ENCODE measurements at places on chromosomes 5 and 9. TPM values are rescaled to one million over a fixed set of nuclear protein-coding genes. Genes with fewer than 3 reads are reported as not detected.

The KCNV2 gene
- total RNA-seq = not detected

The COX7C gene
- 575 TPM for total RNA-seq

The SPARC gene
- total RNA-seq = 302 TPM

The FGD3 gene
- 6.6 TPM for total RNA-seq

The PPIP5K2 gene
- total RNA-seq = 60.8 TPM

The NR2F1 gene
- total RNA-seq = 35.7 TPM

The ANXA2R gene
- 3.1 TPM for total RNA-seq

The PDZD2 gene
- 1.8 TPM for total RNA-seq

The CORO2A gene
- total RNA-seq = 1.8 TPM

The CKMT2 gene
- 24.4 TPM for total RNA-seq

- H3K27ac ChIP-seq = no peak overlapping the region
- peaks cover under 1% of the 10 kb centered on the region for H3K27me3 ChIP-seq
- H3K4me1 ChIP-seq = peaks cover 7% of the 10 kb centered on the region
These were observed 6.6 kb downstream of the FIBCD1 start for GRCh38 chr9:130932255-130933079.

- DNase-seq = no peak
- H3K36me3 ChIP-seq = no peaks in the 10 kb centered on the region
- no peaks in the 10 kb centered on the region for H3K27me3 ChIP-seq
- H3K4me3 ChIP-seq = no peak overlapping the region
- no peak overlapping the region for H3K27ac ChIP-seq
These were observed 41.9 kb downstream of the ZNF354A start for GRCh38 chr5:178688551-178688950.

DNA sequence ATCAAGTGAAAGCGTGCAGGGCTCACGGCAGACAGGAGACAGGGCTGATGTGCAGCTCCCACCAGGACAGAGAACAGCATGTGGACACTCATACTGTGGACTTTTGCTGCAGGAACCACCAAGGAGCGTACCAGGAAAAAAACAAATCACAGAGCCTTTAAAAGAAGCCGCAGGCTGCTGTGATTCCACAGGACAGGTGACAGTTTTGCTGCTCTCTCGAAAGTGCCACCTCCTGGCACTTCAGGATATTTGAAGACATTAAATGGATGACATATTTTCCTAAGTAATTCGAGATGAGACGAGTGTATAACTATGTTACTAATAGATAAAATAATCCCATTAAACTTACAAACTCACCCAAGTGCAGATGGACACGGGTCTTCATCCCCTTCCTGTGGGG lies 29.3 kb downstream of the ZDHHC11 start:
- no peak overlapping the region for H3K27ac ChIP-seq
- DNase-seq = no peak
- no peaks in the 10 kb centered on the region for H3K36me3 ChIP-seq
- H3K4me1 ChIP-seq = no peaks in the 10 kb centered on the region
- no peaks in the 10 kb centered on the region for H3K27me3 ChIP-seq

- peaks cover 14% of the 10 kb centered on the region for H3K4me1 ChIP-seq
- H3K27ac ChIP-seq = peak overlapping the region; percentile 69
- no peaks in the 10 kb centered on the region for H3K27me3 ChIP-seq
- H3K4me3 ChIP-seq = peak overlapping the region; percentile 57
These were observed 599 bp downstream of the KIAA1191 start for GRCh38 chr5:176360894-176361436.

DNA sequence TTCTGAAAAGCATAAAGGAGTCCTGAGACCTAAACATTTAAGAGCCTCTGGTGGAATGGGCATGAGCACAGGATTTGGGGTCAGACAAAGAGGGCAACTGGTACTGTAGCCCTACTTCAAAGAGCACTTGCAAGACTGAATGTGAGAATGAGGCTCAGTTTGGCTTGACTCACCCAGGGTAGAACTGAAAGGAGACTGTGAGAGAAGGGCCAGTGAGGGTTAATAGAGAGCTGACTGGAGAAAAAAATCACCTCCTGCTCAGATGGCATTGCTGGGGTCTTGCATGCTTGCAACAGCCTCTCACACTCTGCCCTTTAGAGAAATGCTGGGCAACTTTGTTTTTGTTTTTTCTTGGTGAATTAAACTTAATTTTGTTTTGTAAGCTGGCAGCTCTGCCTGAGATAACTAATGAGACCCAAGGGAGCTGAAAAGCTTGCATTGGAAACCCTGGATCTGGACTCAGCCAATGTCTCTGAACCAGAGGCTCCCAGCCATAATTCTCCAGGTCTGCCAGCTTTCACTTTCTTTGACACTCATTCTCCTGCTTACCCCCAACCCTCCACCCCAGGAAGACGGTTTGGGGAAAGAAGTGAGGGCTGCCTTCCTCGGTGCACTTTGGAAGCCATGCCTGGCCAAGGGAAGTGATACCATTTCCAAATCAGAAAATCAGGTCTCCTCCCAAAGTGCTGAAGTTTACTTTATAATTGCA lies 161.1 kb upstream of the PANK3 start:
- DNase-seq = no peak
- H3K4me3 ChIP-seq = no peak overlapping the region
- H3K4me1 ChIP-seq = no peaks in the 10 kb centered on the region
- H3K27ac ChIP-seq = no peak overlapping the region

DNA sequence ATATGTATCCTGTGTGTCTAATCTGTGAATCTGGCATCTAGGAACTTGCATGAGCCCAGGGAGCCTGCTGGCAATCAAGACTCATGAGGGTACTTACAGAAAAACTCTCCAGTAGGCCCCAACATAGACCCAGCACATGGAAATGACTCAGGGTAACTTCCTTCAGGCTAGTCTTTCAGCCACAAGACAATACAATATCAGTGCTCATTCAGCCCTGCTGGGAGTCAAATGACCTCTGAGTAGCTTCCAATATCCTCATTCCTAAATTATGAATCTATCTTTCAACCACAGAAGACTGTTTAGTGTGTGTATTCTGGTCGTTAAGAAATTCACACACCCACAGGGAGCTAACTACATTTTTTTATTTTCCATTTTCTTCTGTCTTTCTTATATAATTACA lies 1273.0 kb downstream of the EFNA5 start:
- H3K27ac ChIP-seq = no peak overlapping the region
- H3K4me3 ChIP-seq = no peak overlapping the region
- no peaks in the 10 kb centered on the region for H3K36me3 ChIP-seq
- no peaks in the 10 kb centered on the region for H3K27me3 ChIP-seq
- DNase-seq = no peak

DNA sequence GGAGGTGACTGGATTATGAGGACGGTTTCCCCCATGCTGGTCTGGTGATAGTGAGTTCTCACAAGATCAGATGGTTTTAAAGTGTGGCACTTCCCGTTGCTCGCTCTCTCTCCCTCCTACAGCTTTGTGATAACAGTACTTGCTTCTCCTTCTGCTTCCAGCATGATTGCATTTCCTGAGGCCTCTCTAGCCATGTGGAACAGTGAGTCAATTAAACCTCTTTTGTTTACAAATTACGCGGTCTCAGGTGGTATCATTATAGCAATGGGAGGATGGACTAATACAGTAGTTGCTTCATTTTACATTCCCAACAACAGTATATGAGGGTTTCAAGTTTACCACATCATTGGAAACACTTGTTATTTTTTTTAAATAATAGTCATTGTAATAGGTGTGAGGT lies 937.3 kb upstream of the ARRDC3 start:
- no peak for DNase-seq
- H3K4me1 ChIP-seq = no peaks in the 10 kb centered on the region
- H3K4me3 ChIP-seq = no peak overlapping the region

DNA sequence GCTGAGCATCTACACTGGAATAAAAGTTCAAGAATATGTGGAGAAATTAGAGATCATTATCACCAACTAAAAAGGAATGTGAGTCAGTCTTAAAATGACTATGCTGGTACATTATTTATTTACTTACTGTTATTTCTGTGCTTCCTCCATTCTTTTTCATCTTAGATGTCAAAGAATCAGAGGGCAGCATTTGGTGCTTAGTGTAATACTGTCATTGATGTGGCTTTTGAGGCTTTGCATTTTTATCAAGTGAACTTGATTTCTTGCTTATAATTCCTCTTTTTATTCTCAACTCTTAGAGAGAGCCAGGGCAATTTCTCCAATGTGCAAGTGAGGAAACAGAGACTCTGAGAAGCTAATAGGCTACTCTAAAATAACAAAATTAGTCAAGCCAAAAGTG lies 163.7 kb upstream of the TRPC7 start:
- H3K27ac ChIP-seq = no peak overlapping the region
- no peak overlapping the region for H3K4me3 ChIP-seq
- no peaks in the 10 kb centered on the region for H3K36me3 ChIP-seq

DNA sequence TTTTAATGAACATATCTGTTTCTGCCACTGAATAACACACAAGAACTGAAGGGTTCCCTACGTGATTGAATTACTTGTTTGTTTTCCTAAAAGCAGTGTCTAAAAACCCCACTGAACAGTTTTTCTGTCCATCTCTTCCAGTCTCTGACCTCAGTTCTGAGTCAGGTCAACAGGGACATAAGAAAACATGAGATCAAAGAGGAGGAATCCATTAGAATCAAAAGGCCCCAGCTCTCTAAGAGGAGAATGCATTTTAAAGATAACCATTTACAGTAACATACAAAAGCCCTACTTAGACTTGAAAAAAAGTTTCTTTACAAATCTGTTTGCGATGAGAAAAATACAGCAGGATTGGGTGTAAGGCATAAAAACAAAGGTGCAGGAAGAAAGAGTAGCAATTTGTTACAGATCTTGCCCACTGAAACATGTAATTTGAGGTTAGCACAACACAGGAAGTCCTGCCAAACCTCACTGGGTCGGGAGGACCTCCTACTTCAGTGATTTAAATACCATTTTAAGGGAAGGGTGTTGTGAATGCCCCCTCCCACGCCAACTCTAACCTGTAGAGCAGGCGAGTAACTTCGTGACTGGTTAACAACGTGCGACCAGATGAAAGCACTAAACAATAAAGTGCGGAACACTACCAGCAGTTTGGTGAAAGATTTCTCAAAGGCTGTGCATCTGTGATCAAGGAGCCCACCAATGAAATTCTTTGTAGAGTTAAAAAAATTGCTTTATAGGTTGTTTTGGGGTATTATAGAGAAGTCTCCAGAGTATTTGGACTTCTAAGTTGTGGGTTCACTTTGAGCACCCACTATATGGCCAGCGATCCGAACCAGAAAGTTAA lies 1.3 kb downstream of the QSOX2 start:
- no peaks in the 10 kb centered on the region for H3K36me3 ChIP-seq
- no peaks in the 10 kb centered on the region for H3K27me3 ChIP-seq
- H3K4me3 ChIP-seq = no peak overlapping the region

GRCh38 chr9:21428235-21428634 lies 12.0 kb upstream of the IFNA1 start:
- H3K36me3 ChIP-seq = no peaks in the 10 kb centered on the region
- DNase-seq = no peak
- no peak overlapping the region for H3K27ac ChIP-seq
- H3K4me1 ChIP-seq = no peaks in the 10 kb centered on the region
- H3K4me3 ChIP-seq = no peak overlapping the region
- H3K27me3 ChIP-seq = no peaks in the 10 kb centered on the region

- no peak overlapping the region for H3K4me3 ChIP-seq
- H3K27me3 ChIP-seq = no peaks in the 10 kb centered on the region
- H3K4me1 ChIP-seq = no peaks in the 10 kb centered on the region
- no peak for DNase-seq
- no peak overlapping the region for H3K27ac ChIP-seq
- no peaks in the 10 kb centered on the region for H3K36me3 ChIP-seq
These were observed 92.3 kb downstream of the GAS1 start for GRCh38 chr9:86854898-86855523.

- no peaks in the 10 kb centered on the region for H3K27me3 ChIP-seq
- H3K4me3 ChIP-seq = no peak overlapping the region
- no peak overlapping the region for H3K27ac ChIP-seq
- H3K36me3 ChIP-seq = no peaks in the 10 kb centered on the region
- H3K4me1 ChIP-seq = no peaks in the 10 kb centered on the region
- DNase-seq = no peak
These were observed 185.8 kb upstream of the NREP start for GRCh38 chr5:111942661-111943401.

- DNase-seq = no peak
- no peak overlapping the region for H3K27ac ChIP-seq
- no peaks in the 10 kb centered on the region for H3K27me3 ChIP-seq
- H3K36me3 ChIP-seq = no peaks in the 10 kb centered on the region
These were observed 288.7 kb downstream of the DOCK8 start for GRCh38 chr9:503326-503725.

DNA sequence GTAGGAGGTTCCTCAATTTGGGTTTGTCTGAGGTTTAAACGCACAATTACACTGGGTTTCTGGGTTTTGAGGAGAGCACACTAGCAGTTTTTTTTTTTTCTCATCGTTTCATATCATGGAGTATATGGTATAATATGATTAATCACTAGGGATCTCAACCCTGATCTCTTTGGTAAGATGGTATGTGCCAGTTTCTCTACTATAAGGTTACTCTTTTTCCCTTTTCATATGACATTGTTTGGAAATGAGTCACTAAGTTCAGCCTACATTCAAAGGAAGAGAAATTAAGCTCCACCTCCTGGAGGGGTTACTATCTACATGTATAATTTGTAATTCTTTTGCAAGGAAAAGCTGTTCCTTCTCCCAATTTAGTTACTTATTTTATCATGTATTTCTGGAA lies 35.2 kb downstream of the MTRR start:
- H3K4me3 ChIP-seq = no peak overlapping the region
- H3K27ac ChIP-seq = no peak overlapping the region
- no peaks in the 10 kb centered on the region for H3K27me3 ChIP-seq
- H3K36me3 ChIP-seq = peaks cover 21% of the 10 kb centered on the region
- H3K4me1 ChIP-seq = no peaks in the 10 kb centered on the region

- peak; percentile 44 for DNase-seq
- no peaks in the 10 kb centered on the region for H3K36me3 ChIP-seq
- H3K4me3 ChIP-seq = no peak overlapping the region
- peak overlapping the region; percentile 64 for H3K27ac ChIP-seq
- H3K4me1 ChIP-seq = peaks cover 7% of the 10 kb centered on the region
- H3K27me3 ChIP-seq = no peaks in the 10 kb centered on the region
These were observed 216.7 kb downstream of the BNC2 start for GRCh38 chr9:16653491-16654399.

DNA sequence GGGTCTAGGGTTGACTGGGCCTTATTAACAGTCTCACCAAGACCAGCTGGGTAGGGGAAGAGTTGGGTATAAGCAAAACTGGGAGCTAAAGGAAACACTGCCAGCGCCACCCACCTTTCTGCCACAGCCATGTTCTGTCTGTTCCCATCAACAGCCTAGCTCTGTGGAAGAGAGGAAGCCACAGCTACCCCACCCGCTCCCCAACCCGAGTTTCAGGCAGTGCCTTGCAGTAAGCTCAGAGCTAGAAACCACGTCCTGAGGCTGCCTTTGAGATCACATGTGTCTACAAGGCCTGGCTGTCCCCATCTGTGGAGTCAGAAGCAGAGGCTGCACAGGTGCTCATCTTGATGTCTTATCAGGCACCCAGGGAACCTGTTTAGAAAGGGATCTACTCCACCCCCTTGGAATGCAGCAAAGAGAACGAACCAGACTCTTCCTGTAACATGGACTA lies 15.3 kb downstream of the HNRNPH1 start:
- H3K4me3 ChIP-seq = no peak overlapping the region
- H3K36me3 ChIP-seq = peaks cover 62% of the 10 kb centered on the region
- no peak for DNase-seq
- peaks cover 15% of the 10 kb centered on the region for H3K4me1 ChIP-seq
- H3K27ac ChIP-seq = peak overlapping the region; percentile 65

- no peak overlapping the region for H3K27ac ChIP-seq
- peaks cover 92% of the 10 kb centered on the region for H3K27me3 ChIP-seq
- H3K4me3 ChIP-seq = no peak overlapping the region
- no peaks in the 10 kb centered on the region for H3K36me3 ChIP-seq
These were observed 191.8 kb downstream of the MEF2C start for GRCh38 chr5:88691230-88691582.

- H3K36me3 ChIP-seq = no peaks in the 10 kb centered on the region
- H3K27ac ChIP-seq = no peak overlapping the region
- peak; percentile 8 for DNase-seq
- no peak overlapping the region for H3K4me3 ChIP-seq
- H3K4me1 ChIP-seq = no peaks in the 10 kb centered on the region
These were observed 82.2 kb upstream of the IL12B start for GRCh38 chr5:159412284-159413046.
